ENCODE measurements at places on chromosomes 4 and X.

GRCh38 chr4:104905546-104905945 lies 241.1 kb upstream of the TET2 start:
- DNase-seq, result no peak

GRCh38 chr4:40789031-40789430 lies 39.3 kb downstream of the NSUN7 start:
- no peak for DNase-seq

DNA sequence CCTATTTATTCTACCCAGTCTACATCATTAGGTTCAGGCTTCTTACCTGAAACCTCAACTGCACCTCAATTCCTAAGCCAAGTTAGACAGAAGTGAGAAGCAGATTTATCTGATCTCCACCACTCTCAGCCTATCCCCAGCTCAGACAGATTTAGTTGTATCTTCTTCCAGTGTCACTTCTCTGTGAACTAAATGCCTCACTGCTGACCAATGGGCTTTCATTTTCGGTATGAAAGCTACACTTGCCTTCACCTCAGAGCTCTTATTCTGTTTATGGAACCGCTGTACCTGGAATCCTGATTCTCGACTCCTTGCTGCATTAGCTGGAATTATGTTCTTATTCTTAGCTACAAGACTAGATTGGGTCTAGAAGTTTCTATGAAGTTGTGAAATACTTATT lies 833.2 kb downstream of the CCSER1 start:
- DNase-seq, result no peak

DNA sequence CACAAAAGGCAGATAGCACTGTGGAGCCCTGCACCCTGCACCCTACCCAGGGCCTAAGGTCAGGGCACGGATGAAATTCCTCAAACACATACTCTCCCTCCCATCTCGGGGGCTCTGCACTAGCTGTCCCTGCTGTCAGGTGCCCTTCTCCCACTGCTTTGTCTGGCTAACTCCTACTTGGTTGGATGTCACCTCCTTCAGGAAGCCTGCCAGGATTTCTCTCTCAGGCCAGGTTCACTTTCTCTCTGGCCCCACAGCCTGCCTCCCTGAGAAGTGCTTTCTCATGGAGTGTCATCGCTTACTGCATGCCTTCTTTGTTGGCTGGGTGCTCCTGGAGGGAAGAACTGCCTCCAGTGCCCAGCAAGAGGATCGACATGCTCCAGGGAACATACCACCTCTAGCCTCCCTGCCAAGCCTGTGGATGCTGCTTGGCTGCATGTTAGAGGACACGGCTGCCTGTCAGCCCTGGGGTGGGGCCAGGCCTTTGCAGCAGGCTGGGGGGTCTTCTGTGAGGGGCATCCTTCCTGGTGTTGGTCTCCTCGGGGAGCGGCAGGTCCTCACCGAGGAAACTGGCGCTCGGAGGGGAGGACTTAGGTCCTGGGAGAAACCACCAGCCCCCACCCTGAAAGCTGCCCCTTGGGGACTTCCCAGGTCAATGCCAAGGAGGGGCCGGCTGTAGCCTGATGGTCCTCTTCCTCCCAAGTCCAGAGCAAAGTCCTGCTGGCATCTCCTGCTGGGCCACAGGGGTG lies 15.0 kb downstream of the ABLIM2 start:
- no peak for DNase-seq

DNA sequence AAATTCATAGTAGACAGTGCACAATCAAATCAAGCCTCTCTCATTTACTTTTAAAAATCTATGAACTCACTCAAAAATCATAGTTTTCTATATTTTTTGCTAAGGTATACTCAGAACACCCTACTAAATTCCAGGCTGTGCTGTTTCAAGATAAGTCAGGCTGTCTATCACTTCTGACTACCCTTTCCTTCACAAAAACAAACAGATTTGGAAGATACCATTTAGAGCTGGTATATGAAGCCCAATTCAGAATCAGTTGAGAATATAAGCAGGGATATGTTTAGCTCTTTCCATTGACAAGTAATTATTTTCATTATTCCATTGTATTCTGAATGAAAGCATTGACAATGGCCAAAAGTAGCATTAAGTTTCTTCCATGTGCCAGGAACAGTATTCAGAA lies 53.1 kb downstream of the CXCL1 start:
- DNase-seq, result no peak

- DNase-seq, result no peak
Observed at GRCh38 chr4:85741921-85742591, 267.1 kb downstream of the ARHGAP24 start.

- no peak for DNase-seq
Observed at GRCh38 chr4:161256172-161256571, 907.6 kb downstream of the FSTL5 start.

Measured in omental fat pad (tissue), 4 donors.